BJ (cell line): ENCODE measurements at places on chromosomes 5 and 9.

DNA sequence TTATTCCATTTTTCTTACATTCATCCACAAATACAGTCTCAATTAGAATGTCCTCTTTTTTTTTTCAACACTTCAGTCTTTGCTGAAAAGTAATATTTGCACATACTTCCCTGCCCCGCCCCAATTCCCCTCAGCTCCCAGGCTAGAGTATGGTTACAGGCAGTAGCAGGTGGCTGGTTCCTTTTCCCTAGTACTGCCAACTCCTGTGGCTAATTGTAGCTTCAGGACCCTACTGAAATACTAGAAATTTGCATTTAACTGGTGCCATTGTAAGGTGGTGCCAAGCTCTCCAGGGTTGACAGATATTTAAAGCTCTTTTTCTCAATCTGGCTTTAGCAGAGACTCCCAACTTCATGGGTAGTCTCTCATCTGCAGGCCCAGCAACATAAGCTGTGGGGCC, 80.3 kb downstream of the FAM81B start:
- no peak for DNase-seq

DNA sequence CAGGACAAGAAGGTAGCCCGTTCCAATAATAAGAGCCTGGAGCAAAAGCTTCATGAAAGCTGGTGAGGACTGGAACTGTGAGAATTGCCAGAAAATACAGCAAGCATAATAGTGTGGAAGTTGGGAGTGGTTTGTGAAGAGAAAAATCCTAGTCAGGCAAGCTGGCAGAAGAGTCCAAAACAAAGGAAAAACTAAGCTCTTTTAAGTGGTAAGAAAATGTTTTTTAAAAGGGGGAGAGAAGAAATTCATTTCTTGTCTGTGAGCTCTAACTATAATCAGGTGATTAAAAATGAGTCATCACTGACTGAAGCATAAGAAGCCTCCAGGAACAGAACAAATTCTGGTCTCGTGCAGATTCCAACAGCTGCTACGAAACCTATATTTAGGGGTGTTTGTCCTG, 102.6 kb downstream of the CAAP1 start:
- no peak for DNase-seq

- no peak for DNase-seq
These were observed 118.1 kb downstream of the SIL1 start for GRCh38 chr5:139079991-139080610.

- DNase-seq = no peak
These were observed 47.0 kb upstream of the CAST start for GRCh38 chr5:96615223-96615622.

DNA sequence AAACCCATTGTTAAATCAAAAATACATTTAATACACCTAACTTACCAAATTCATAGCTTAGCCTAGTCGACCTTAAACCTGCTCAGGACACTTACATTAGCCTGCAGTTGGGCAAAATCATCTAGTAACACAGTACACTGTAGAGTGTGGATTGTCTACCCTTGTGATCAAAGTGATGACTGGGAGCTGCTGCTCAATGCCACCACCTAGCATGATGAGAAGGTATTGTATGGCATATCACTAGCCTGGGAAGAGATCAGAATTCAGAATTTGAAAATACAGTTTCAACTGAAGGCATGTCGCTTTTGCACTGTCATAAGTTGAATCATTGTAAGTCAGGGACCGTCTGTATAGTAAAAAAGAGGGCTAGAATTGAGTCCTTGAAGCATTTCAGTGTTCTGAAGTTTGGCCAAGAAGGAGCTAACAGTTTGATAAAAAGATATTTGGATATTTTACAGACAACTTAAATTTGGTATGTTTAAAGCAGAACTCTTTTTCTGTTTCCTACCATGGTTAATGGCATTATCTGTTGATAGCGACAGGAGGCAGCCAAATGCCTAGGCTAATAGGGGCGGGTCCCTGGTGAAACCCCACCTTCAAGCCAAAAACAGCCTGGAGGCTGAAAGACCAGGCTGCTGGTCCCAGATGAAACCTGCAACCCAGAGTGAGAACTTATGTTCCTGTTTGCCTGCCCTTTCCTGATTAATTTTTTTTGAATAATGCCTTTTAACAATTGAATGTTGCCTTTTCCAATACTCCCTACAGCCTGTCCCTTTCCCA, 23.0 kb downstream of the SMIM15 start:
- DNase-seq = no peak

- DNase-seq = no peak
These were observed 23.0 kb upstream of the MEIKIN start for GRCh38 chr5:131968396-131968954.

DNA sequence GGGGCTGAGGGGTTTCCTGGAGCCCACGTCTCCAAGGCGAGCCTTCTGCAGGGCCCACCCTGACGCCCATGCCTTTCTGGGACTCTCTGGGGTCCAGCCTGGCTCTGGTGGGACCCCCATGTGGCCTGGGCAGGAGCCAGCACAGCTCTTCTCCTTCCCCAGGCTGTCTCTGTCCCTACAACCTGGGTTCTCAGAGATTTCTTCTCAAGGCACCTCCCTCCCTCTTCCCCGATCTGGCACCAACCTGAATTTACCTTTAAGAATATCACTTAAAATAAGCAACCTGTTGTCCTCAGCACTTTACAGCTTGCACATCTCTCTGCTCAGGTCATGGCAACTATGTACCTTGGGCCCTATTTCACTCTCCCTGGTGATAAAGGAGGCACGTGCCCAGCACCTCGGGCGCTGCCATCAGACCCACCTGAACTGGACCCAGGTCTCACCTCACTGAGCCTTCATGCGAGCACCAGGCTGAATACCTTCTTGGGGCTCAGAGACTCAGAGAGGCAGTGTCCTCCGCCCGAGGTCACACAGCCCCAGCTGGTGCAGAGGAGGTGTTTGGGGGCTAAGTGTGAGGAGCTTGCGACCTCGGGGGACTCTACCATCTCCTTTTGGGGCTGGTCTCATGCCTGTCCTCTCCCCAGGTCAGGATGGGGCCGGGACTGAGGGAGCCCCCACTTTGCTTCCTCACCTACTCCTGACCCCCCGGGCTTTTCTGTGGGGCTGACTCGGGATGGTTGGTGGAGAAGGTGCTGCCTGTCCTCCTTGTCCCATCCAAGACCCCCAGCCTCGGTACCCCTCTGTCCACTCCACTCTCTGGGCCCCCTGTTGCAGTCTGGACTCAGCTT, 217.7 kb downstream of the C9orf50 start:
- DNase-seq = no peak
